ENCODE measurements at places on chromosomes 7 and 10.

GRCh38 chr7:150566572-150566971 is 618 bp upstream of the GIMAP4 start:
- no peak for DNase-seq

DNA sequence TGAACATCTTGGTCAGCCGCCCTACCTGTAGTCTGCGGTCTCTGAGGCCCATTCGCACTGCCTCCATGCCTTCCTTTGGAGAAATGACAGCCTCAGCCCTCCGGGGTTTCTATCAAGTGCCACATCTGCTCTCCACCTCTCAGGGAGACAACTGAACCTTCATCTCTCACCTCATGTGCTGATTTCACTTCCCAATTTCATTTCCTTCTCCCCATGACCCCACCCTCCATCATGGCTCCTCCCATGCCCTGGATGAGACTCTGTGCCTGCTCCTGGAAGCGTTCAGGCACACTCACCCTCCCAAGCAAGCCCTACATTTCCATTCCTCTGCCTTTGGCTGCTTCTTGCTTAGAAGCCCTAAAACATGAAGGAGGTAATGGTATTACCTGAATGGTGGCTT is 7.8 kb upstream of the SCD start:
- no peak for DNase-seq

GRCh38 chr7:130371046-130371445 is 9.2 kb upstream of the CPA1 start:
- DNase-seq, result no peak

- DNase-seq, result no peak
These were observed 101.6 kb downstream of the HECTD2 start for GRCh38 chr10:91511549-91512330.

DNA sequence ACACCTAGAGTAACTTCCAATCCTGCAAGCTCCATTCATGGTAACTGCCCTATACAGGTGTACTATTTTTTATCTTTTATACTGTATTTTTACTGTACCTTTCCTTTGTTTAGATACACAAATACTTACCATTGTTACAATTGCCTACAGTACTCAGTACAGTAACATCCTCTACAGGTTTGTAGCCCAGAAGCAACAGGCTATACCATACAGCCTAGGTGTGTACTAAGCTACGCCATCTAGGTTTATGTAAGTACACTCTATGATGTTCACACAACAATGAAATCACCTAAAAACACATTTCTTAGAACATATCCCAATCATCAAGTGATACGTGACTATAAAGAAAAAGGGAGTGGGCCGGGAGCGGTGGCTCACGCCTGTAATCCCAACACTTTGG is 53.1 kb upstream of the SLIT1 start:
- DNase-seq, result no peak

DNA sequence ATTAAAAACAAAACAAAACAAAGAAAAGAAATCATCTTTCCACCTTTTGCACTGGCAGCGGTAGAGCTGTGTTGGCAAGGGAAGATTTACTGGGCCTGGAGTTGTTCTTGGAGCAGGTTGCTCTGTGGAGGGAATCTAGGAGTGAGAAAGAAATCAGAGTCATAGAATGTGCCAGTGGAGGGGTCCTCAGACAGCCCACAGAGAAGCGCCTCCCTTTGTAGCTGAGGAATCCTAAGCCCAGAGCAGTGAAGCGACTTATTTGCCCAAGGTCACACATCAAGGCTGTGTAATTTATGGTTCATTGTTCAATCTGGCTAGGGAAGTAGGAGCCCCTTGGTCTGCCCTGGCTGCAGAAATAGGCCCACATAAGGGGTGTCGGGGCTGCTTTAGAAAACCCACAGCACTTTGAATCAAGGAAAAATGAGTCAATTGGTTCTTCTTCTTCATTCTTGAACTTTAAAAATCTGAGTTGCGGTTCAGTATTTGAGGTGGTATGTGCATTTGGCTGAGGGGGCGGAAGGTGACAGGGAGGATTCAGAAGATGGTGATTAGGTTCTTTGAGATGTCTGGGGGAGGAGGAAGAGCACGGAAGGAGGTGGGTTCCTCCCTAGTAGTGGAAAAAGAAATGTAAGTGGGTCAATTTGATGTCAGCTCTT is 253.7 kb downstream of the PTEN start:
- no peak for DNase-seq

DNA sequence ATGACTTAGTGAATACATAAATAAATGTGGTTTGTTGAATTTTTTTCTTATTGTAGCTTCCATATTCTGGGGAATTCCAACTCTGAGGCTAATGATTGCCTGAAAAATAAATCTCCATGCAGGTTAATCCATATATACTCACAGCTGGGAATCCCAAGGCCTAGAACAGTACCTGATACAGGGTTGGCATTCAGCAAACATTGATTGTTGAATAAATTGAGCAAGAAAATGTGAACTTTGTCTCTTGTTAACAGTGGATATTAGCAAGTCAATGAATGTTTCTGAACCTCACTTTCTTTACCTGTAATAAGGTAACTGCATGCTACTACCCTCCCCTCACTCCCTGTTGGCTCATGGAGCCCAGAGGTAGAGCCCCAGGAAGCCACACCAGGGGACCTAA is 253.6 kb upstream of the AOAH start:
- no peak for DNase-seq

DNA sequence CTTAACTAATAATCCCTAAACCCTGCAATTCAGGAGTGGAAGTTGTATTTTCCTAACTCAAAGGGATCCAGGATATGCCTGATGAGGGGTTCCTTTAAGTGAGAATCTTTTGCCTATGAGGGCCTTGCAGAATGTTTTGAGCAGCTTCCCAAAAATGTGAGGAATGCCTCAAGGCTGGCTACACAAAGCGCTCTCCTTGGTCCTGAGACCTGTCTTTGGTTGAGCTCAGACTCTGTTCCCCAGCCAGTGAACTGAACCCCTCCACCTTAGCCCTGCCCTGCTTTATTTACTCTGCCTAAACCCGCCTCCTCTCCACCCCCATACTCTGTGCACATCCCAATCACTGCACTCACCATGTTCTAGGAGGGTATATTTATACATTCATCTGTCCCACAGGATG is 108.6 kb downstream of the NRCAM start:
- DNase-seq, result no peak

DNA sequence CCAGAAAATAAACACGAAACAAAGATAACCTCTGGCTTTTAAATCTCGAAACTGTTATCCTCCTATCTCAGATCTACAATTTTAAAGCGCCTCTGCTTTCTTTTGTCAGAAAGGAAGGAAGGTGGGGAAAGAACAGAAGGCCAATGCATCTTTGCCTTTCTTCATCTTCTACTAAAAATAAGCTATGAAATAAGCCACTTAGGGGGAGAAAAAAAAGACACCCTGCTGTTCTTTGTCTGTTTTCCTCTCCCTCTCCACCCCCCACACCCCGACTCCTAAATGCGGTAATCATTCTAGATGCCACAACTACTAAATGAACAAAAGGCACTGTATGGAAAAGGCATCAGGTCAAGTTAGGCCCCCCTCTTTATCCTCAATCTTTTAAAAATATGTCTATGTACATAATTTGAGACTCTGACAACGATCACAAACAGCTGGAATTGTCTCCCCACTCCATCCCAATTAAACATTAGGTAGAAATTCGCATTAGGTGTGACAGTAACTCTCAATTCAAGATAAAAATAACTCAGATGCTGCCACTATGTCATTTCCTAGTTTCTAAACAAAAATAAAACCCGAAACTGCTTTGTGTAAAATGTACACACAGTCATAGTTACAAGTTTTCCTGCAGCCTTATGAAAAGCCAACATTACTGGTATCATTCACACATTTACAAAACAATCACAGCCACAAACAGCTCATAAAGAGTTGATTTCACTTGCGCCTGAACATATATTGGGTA is 2.4 kb downstream of the UBE2H start:
- no peak for DNase-seq

DNA sequence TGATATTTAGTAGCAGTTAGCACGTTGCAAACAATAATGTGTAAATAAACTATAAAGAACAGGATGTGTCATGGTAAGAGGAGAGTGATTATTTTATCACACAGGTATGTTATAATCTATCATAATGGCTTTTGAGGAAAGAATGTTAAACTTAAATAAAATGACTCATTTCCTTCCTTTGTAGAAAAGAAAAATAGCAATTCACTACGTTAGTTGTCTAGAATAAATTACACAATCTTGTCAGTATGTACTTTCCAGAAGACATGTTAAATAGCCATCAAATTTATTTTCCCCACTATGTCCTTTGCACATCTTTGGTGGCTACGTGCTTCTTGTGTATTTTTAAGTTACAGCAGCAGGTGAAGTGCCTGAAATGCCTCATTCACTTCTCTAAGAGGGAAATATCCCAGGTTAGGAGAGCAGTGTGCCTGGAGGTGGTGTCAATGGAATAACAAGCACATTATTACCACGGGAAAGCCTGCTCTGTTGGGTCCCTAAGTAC is 133.8 kb downstream of the SEMA3A start:
- no peak for DNase-seq
